Activated CD8-positive, alpha-beta memory T cell treated with anti-CD3 and anti-CD28 coated beads for 48 hours (primary cell): ENCODE measurements at places on chromosomes 7 and 10.

DNA sequence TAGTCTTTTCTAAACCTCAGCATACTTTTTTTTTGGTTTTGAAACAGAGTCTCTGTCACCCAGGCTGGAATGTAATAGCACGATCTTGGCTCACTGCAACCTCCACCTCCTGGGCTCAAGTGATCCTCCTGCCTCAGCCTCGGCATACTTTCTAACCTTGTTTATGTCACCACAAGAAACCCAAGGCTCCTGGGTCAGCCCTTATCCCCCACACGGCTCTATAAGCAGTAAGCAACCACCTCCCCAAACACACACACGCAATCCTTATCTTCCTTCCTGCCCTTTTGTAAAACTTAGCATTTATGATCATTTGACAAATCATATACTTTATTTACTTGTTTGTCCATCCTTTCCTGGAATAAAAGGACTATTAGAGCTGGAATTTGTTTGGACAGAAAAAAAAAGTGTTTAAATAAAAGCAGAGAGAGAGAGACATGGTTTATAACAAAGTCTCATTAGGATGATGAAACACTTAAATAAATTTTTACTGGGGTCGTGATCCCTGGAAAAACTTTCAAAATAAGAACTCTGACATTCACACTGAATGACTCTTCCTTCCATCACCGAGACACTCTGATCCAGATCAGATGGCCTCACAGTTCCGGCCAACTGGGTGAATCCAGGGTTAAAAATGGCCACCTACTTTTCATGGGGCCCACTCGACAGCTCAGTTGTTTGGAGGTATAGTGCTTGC lies 72.7 kb upstream of the PIK3CG start:
- no peak for DNase-seq

DNA sequence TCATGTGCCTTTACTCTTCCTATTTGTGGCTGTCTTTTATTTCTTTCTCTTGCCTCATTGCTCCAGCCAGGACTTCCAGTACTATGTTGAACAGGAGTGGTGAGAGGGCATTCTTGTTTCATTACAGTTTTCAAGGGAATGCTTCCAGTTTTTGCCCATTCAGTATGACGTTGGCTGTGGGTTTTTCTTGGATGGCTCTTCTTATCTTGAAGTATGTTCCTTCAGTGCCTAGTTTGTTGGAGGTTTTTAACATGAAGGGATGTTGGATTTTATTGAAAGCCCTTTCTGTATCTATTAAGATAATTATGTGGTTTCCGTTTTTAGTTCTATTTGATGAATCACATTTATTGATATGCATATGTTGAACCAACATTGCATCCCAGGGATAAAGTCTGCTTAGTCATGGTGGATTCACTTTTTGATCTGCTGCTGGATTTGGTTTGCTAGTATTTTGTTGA lies 96.8 kb downstream of the GLCCI1 start:
- DNase-seq: no peak

- DNase-seq: no peak
Observed at GRCh38 chr7:135368416-135369186, 135.0 kb downstream of the STRA8 start.

DNA sequence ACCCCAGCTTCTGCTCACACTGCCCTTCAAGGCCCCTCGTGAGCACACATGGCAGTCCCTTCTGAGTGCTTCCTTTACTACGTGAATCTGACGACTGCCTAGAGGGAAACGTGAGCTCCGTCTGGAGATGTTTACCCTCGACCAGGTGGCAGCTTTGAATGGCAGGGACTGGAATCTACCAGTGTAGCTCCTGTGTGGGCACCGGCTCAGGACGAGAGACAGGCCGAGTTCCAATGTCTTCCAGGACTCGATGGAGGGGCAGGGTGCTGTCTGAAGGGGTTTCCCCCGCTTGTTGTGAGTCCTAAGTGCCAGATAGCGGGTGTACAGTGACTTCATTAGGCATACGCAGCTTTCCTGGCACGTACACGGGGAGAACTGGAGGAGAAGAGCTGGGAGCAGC lies 229.9 kb downstream of the ADARB2 start:
- no peak for DNase-seq

GRCh38 chr10:7264313-7264756 lies 146.5 kb downstream of the SFMBT2 start:
- no peak for DNase-seq

- DNase-seq: no peak
Observed at GRCh38 chr7:38934051-38934450, 25.1 kb upstream of the VPS41 start.
